ENCODE measurements at places on chromosomes 2 and 18.

DNA sequence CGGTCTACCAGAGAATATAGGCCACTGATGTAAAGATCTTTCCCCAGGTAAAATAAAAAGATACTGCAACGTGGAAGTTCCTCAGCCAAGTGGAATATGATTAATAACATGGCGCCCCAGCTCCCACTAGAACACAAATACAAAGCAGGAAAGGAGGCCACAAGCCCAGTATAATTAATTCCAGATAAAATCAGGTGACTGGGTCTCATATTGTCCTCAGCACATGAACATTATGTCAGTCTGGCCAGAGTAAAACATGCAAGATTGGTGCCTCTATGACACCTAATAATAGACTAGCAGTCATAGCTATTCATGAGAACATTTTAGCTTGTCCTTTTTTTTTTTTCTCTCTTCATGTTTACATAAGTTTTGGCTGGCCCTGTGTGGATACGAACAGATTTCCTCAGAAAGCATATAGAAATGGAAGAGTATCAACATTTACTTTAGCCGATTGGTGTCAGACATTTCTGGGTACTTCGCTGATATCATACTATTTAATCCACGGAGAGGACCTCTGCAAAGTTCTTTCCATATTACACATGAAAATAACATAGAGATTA lies 523.8 kb upstream of the SETBP1 start:
- DNase-seq: no peak

GRCh38 chr2:60490848-60491247 lies 62.6 kb downstream of the BCL11A start:
- DNase-seq: no peak

DNA sequence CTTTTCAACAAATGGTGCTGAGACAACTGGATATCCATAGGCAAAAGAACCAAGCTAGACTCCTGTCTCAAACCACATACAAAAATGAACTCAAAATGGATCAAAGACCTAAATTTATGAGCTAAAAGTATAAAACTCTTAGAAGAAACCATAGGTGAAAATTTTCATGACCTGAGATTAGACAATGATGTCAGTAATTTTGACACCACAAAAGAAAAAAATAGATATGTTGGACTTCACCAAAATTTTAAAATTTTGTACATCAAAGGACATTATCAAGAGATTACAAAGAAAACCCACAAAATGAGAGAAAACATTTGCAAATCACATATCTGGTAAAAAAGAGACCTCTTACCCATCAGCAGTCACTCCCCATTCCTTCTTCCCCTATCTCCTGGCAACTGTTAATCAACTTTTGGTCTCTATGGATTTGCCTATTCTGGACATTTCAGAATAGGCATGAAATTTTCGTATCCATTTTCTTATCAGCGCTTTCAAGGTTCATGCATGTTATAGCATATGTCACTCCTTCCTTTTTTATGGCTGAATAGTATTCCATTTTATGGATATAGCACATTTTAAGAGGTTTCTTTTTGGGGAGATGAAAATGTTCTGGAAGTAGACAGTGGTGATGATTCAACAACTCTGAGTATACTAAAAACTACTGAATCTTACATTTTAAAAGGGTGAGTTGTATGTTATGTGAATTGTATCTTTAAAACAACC lies 43.3 kb downstream of the FAM178B start:
- no peak for DNase-seq

DNA sequence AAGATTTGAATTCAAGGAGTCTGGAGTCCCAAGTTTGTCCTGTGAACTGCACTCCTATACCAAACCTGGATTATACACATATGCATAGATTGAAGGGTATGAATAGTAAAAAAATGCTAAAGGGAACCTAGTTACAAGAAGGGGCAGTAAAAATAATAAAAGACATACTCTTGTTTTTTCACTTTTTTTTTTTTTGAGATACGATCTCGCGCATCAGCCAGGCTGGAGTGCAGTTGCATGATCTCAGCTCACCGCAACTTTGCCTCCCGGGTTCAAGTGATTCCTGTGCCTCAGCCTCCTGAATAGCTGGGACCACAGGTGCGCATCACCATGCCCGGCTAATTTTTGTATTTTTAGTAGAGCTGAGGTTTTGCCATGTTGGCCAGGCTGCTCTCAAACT lies 22.3 kb downstream of the KRTCAP3 start:
- DNase-seq: no peak

DNA sequence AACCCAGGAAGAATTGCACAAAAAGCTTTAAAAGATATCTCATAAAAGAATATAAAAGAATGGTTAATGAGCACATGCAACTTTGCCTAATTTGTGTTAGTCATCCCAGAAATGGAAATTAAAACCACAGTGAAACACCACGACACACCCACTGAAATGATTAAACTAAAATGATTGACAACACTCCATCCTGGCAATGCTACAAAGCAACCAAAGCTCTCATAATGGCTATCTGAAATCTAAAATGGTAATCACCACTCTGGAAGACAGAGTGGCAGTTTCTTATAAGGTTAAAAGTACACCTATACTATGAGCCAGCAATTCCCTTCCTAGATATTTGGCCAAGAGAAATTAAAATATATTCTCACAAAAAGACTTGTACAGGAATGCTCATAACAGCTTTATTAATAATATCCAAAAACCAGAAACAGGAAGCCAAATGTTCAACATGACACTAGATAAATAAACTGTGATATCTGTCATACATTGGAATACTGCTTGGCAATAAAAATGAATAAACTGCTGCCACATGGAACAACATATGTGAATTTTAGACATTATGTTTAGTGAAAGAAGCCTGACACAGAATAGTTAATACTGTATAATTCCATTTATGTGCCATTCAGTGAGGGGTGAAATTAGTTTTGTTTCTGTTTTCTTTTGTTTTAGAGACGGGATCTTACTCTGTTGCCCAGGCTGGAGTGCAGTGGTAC lies 105.3 kb upstream of the BCL2L11 start:
- DNase-seq: no peak

Measured in stimulated activated CD8-positive, alpha-beta memory T cell treated with anti-CD3 and anti-CD28 coated beads, Interleukin-4, amount 100 ng/mL, for 4 hours (primary cell).